ENCODE measurements at places on chromosomes 1 and 21.

- DNase-seq, result no peak
These were observed 56.6 kb downstream of the RYR2 start for GRCh38 chr1:237098541-237098940.

DNA sequence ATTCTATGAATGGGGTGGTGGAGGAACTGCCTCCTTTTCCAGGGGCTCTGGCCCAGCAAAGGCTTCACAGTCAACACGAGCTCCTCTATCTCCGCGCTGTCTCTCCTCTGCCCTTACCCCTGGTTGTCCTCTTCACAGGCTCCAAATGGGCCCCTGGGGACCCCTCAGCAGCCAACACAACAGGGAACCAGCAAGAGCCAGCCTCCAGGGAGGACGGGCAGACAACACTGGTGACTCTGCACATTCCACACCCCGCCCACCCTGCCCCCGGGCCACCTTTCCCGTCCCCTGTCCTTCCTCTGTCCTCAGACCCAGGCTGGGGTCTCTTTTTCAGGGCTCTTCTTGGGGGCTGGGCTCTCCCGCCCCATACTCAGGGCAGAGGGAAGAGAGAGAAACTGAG is 17.5 kb upstream of the ETV3 start:
- DNase-seq, result no peak

- DNase-seq, result no peak
These were observed 593 bp upstream of the CD53 start for GRCh38 chr1:110872366-110872744.

DNA sequence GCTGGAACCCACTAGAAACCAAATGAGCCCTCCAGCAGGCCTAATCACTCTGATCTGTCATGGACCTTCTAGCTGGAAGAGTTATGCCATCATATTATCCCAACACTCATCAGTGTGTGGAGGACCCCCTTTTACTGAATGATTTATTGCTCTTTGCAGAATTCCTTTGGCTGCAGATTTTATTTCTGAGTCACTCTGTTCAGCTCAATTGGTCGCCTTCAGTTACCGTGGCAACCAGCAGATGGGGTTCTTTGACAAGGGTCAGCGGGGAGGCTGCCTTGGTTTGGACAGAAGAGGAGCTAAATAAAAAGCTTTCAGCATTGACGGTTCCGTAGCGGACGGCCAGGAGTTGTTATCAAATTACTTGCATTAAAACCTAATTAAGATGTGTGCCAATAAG is 220.1 kb downstream of the SDCCAG8 start:
- no peak for DNase-seq

DNA sequence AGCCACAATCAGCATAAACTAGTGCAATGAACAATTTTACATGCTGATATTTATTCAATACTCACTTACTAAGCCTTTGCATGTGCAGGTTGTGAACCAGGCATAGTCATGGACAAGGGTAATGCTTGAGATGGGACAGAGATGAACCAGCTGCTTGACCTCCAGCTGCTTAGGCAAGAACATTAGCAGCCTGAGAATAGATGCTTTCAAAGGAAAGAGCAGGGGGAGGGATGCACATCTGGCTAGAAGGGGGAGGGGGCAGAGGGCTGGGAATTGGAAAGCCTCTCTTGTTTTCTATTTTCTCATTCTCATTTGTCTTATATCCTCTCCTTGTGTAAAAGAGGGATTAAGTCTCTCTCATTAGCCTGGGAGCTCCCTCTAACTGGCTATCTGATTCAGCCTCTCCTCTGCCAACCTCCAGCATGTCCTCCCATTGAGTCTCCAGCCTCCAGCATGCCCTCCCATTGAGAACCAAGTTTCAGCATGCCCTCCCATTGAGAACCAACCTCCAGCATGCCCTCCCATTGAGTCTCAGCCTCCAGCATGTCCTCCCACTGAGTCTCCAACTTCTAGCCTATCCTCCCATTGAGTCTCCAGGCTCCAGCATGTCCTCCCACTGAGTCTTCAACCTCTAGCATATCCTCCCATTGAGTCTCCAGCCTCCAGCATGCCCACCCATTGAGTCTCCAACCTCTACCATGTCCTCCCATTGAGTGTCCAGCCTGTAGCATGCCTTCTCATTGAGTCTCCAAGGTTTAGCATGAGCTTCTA is 38.4 kb upstream of the TRABD2B start:
- DNase-seq, result no peak

DNA sequence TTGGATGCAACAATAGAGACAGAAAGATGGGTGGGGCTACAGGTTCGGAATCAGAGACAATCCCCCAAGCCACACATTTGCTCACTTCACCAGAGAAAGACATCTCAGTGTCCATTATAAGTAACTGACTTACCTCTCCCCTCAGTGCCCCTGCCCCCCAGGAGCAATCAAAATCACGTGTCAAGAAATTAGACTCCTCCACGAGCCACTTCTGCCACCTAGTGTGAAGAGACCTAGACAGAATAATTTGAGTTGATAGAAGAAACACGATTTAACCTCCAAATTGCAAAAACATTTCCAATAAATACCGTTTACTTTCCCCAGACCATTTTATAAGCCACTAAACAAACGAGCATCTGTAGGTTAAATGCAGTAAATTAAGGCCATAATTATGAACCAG is 123.2 kb downstream of the SLC30A10 start:
- no peak for DNase-seq

DNA sequence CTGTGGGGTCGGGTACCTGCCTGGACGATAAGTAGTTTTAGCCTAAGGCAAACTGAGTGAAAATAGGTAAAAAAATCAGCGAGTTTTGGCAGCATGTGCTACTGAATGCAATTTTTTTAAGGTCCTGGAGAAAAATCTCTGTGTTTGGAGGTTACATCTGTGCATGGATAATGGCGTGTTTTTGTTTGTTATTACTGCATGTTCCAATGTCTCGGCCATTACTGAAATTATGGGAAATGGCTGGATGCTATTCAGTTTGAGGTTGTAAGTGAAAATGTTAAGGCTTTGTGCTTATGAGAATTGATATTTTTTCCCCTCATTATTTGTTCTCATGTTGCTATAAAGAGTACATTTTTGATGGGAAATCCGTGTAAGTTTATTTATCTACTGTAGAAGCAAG is 441.7 kb downstream of the PRDM2 start:
- DNase-seq, result no peak

- DNase-seq, result no peak
These were observed 17.0 kb upstream of the ATP13A2 start for GRCh38 chr1:17028662-17029188.

GRCh38 chr1:100657876-100658715 is 61.4 kb upstream of the VCAM1 start:
- no peak for DNase-seq

GRCh38 chr1:117124661-117125060 is 3.1 kb upstream of the TRIM45 start:
- DNase-seq, result no peak

DNA sequence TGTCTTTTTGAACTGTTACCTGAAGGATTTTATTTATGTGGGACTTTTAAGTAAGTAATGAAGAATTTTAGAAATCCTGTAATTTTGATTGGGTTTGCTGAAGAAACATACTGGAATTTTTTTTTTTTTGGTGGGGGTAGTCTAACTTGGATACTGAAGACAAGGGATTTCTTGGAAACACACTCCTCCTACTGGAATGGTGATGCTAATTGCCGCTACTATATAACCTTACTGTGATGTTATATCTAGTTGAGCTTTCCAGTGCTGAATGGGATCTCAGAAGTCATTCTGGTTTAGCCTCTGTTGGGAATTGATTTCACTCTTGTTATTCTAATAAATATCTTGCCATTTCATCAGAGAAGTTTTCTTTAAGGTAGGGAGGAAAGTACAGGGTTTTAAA is 8.4 kb downstream of the PPP2R5A start:
- no peak for DNase-seq

DNA sequence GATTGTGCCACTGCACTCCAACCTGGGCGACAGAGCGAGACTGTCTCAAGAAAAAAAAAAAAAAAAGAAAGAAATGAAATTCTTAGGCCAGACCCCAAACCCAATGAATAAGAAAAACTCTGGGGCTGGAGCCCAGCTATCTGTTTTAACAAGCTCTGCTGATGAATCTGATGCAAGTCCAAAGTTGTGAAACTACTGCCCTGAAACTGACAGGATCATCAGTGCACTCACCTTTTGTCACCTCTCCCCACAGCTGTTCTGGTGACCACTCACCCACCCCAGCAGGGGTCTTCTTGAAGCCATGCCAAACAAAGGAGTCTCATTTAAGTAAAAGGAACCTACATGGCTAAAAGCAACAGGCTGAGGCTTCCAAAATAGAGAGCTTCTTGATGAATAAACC is 8.4 kb downstream of the PABPC4 start:
- no peak for DNase-seq

GRCh38 chr1:206464456-206464964 is 5.8 kb upstream of the IKBKE start:
- no peak for DNase-seq

- DNase-seq, result no peak
These were observed 3.7 kb downstream of the ST3GAL3 start for GRCh38 chr1:43711049-43711448.

GRCh38 chr1:8031176-8031785 is 5.2 kb upstream of the ERRFI1 start:
- no peak for DNase-seq

- no peak for DNase-seq
These were observed 13.7 kb downstream of the MYOG start for GRCh38 chr1:203072002-203072602.

GRCh38 chr1:7566417-7567375 is 204.4 kb upstream of the VAMP3 start:
- no peak for DNase-seq

DNA sequence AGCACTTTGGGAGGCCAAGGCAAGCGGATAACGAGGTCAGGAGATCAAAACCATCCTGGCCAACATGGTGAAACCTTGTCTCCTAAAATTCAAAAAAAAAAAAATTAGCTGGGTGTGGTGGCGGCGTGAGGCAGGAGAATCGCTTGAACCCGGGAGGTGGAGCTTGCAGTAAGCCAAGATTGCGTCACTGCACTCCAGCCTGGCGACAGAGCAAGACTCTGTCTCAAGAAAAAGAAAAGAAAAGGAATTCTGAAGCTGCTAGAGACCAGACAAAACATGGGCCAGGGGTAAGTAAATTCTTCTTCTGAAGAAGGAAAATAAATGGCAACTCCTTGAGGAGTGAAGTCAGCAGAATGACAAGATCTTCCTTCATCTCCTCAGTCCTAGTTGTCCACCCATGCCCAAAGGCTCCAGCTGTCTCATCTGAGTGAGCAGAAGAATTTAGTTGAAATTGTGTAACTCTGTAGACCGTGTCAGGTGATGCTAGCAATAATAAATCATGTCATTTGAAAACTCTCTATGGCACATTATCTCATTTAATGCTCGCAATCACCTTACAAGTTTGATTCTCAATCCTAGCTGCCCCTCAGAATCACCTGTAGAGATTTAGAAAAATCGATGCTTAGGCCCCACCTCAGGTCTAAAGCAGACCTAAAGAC is 14.3 kb downstream of the PDZK1 start:
- DNase-seq, result no peak

DNA sequence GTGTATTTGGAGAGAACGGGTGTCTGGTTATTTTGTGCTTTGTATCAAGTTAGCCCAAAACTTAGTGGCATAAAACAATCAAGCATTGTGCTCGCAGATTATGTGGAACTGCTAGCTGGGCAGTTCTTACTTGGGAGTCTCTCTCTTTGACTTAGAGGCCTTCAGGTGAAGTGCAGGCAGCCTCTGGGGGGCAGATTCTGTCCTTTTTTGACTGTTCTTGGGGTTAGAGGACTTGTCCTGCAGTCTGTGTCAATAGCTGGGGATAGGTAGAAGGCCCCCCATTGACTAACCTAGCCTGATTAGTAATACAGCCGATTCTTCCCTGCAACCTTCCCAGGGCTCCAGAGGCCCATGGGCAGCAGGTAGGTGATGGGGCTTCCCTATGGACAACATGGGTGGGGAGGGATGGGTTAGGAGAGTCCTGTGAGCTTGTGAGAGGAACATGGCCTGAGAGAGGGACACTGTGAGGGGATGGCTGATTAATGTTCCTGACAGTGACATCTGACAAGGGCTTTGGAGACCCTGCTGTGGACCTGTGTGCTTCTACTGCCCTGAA is 37.2 kb upstream of the ACOT11 start:
- DNase-seq, result no peak

DNA sequence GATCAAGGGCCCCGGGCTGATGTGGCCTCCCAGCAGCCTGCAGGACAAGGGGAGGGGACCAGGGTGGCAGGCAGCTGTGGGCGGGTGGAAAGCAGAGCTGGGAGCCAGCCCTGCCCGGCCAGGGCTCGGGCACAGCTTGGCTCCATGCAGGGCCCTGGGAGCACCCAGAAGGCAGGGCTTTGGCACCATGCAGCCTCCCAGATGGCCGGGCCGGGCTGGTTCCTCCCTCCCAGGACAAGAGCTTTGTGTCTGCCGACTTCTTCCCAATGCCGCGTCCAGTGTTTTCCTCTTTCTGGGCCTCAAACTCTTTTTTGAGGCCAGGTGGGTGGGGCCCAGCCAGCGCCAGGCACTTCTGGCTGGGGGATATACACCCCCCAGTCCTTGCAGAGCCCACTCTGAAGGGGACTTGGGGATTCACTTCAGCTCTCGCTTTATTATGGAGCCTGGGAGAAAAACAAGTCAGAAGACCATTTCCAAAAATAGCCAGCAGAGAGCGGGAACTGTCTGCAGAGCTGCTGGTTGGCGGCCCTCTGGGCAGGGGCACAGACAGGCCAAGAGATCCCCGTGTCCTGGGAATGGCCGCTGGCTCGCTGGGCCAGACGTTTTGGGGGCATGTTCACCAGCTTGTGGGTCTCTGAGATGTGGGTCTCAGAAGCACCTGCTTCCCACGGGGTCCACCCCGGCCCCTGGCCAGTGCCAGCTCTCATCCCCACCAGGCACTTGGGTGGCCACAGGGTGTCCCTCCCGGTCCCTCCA is 103.8 kb upstream of the ARHGEF16 start:
- DNase-seq, result no peak

All from stimulated activated CD4-positive, alpha-beta T cell treated with anti-CD3 and anti-CD28 coated beads, Interleukin-2, amount 100 ng/mL, for 48 hours (primary cell).